ENCODE measurements at places on chromosomes 3 and 15.
A peak's percentile ranks its signal among the peaks of the same experiment; 100 is the strongest.

- DNase-seq, result no peak
Measured at GRCh38 chr3:138356730-138357405, 8.5 kb downstream of the MRAS start.

DNA sequence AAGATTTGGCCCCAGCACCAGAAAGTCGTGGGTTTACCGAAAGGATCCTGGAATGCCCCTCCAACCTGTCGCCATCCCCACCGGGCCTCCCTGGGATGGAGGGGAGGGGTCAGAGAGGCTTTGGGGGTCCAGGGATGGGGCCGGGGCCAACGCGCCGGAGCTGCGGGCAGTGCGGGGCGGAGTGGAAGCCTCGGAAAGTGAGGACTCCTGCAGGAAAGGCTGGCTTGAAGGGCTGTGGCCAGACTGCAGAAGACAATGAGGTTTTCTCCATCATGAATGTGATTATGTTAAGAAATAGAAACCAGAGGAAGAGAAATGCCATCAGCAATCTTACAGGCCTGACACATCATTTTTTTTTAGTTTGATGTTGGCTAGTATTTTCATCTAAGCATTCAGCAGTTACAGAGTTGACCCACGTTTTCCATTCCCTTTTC is 738 bp downstream of the YEATS2 start:
- DNase-seq, result peak; percentile 4

DNA sequence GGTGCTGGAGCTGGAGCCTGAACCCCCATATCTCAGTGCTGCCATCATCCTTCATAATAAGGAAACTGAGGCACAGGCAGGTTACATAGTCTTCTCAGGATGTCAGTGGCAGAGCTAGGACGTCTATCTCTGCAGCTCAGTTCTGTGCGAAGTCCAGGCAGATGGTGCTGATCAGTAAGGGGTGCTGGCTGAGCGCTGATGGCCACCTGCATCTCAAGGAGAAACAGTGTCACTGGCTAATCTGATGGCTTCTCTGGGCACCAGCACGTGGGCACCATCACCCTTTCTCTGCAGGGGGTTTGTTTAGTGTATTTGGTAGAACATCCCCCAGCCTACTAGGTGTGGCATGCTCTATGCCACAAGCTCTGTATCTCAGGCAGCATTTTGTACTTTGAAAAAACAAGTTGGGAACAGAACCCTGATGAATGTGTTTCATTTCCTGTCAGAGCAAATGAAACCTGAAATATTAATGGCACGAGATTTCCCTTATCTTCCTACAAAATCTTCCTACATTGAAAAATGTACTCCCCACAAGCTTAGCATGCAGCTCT is 35.1 kb downstream of the APBA2 start:
- DNase-seq, result no peak

GRCh38 chr15:26073430-26074333 is 210.6 kb upstream of the ATP10A start:
- DNase-seq, result no peak

DNA sequence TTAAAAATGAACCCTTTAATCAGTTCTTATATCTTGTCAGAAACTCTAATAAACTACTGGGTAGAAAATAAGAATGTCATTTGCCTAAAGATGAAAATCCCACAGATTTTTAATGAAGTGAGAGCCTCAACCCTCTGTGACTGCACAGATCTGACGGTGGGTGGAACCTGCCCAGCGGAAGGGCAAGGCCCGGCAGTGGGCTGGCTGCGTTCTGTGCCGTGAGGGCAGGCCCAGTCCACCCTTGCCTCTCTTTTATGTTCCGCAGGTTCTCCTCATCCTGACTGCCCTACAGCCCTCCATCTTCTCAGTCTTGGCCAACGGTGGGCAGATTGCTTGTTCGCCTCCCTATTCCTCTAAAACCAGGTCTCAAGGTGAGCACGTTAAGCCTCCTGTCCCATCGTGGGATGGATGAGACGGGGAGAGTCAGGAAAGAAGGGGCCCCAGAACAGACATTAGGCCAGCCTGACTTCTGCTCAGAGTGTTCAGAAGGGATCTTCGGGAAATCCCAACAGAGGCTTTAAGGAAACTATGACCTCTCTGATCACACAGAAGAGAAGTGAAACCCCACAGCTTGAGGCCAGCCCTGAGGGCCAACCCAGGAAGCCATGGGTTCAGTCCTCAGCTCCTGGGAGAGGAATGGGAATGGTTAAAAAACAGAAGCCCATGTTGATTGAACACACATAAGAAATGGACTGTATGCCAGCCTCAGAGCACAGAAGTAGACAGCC is 16.0 kb downstream of the SLC51A start:
- DNase-seq, result no peak

DNA sequence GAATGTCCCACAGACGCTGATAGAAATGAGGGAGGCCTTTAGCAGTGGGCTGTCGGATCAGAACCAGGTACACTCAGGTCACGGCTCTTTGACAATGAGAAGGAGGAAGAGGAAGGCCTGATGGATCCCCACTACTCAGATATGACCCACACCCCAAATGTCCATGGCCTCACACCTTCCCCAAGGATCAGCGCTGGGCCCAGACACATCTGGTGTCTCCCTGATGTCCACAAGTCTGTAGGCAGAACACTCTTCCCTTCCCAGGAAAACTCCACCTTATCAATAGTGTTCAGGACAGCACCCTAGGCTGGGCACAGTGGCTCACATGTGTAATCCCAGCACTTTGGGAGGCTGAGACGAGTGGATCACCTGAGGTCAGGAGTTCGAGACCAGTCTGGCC is 33.3 kb upstream of the SFMBT1 start:
- no peak for DNase-seq

DNA sequence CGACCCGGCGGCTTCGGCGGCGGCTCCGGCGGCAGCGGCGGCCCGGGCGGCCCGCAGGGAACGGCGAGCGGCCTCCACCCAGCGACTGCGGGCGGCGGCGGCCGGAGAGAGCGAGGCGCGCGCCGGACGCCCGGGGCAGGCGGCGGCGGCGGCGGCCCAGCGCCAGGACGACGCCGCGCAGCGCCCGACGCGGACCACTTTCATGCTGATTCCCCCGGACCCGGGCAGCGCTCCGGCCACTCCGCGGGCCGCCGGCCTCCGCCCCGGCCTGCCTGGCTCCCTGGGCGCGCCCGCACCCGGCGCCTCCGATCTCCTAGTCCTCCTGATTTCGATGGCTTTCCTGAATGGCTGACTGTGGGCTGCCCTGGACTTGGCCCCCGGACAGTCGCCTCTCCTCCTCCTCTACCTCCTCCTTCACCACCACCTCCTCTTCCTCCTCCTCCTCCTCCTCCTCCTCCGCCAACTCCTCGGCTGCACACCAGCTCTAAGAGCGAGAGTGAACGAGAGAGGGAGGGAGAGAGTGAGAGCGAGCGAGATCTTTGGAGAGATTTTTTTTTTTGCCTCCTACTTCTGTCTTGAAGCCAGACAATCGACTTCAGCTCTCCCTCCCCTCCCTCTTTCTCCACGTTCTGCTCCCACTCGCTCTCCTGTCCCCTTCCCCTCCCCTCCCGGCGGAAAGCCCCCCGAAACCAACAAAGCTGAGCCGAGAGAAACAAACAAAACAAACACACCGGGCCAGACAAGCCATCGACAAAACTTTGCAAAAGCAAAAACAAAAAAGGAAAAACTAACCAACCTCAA is 844 bp downstream of the NR2F2 start:
- DNase-seq, result no peak

GRCh38 chr3:125478326-125478725 is 41.7 kb downstream of the SNX4 start:
- no peak for DNase-seq

DNA sequence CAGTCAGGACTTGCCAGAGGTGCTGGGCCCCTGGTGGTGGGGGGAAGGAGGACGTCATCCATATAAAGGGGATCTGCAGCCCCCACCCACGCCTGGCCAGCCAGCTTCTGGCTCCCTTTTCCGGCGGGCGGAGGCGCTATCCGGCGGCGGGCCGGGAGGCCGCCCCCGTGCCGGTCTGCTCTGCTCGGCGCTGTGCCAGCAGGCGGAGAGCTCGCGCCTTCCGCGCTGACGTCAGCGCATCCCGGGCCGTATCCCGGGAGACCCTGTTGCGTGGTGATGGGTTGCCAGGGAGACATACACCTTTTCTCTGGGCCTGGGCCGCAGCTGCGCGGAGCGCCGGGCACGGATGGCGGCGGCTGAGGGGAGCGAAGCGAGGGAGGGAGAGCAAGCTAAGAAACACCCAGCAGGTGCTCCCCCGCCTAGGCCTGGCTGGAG is 1.1 kb downstream of the FAM131A start:
- no peak for DNase-seq

DNA sequence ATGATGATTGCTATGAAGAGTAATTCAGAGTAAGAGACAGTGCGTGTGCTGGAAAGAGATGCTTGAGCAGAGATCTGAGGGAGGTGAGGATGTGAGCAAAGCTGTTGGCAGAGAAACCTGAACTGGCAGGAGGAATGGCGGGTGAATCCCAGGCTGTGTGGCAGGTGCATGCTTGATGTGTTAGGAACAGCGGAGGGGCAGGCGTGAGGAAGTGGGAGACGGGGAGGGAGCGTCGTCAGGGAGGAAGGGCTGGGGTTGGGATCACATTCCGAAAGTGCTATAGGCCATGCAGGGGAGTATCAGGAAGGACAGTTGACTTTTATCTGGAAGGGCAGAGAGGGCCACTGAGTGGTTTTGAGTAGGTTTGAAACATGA is 8.6 kb downstream of the GABRA5 start:
- no peak for DNase-seq

GRCh38 chr3:139523718-139524117 is 15.8 kb downstream of the RBP1 start:
- no peak for DNase-seq

DNA sequence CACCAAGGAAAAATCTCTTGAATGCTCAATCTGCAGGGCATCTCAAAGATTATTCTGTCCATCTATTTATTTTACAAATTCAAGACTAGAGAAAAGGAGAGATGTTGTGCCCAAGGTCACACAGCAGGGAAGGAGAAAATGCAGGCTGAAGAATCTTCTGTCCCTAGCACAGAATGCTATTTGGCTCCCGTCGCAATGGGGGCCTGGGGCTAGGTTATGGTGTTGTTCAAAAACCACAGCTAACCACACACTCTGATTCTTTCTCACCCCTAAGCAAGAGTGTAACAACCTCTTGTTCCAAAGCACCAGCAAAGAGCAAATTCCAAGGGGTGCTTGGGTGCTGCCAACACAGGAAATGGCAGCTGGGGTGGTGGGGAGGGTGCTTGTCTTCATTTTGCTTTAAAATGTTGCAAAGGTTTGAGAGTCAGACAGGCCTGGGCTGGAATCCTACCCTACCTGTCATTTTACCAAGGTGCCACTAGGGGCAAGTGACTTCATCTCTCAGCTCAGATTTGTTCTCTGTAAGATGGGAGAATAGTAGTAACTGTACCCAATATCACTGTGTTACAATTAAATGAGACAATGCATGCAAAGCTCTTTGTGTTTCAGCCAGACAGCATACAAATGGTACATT is 112.5 kb downstream of the ADAMTS9 start:
- DNase-seq, result no peak

DNA sequence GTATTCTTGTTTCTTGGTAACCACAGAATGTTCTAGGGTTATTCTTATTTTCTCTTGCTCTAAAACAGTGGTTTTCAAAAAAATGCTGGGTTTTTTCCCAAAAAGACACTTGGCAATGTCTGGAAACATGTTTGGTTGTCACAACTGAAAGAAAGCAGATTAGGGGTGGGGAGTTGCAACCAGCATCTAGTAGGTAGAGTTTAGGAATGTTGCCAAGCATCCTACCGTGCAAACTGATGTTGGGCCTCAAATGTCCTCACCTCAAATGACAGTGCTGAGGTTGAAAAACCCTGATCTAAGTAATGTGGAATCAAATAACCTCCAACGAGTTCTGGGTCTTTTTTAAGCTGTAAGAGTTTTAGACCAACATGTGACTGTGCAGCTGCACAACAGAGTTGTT is 270.5 kb upstream of the STT3B start:
- no peak for DNase-seq

DNA sequence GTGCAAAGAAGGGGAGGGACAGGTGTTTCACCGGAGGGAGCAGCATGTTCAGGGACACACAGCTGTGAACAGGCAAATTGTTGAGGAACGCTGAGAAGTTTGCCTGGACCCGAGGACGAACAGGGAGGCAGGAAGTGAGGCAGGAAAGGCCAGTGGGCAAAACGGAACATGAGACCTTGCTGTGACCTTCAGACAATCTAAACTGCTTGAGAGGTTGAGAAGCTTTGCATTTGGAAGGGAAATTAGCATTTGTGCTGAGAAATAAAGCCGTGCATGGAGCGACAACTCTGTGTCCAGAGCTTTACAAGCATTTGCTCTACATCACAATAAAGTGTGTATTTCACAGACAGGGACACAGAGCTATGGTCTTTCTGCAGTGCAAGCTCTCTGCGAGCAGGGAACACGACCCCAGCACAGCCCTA is 47.9 kb downstream of the CDC25A start:
- DNase-seq, result no peak

DNA sequence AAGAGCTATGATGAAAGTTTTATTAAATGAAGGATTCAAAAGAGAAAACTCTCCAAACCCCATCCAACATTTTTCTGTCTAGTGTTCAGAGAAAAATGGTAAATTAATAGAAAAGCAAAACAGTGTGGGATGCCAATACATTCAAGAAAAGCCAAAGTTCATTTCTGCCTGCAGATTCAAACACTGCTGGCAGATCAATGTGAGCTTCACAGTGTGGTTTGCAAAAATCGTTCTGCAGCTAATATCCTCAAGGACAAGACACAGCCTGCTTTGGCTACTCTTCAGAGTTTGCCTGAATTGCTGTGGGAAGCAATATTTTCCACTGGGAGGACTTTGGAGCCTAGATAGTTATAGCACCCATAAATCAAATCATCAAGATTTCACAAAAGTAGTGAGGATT is 619.9 kb upstream of the SUCLG2 start:
- no peak for DNase-seq

- no peak for DNase-seq
Measured at GRCh38 chr3:42680806-42681205, 4.5 kb upstream of the KLHL40 start.

- no peak for DNase-seq
Measured at GRCh38 chr15:28914483-28915023, 28.8 kb downstream of the APBA2 start.

DNA sequence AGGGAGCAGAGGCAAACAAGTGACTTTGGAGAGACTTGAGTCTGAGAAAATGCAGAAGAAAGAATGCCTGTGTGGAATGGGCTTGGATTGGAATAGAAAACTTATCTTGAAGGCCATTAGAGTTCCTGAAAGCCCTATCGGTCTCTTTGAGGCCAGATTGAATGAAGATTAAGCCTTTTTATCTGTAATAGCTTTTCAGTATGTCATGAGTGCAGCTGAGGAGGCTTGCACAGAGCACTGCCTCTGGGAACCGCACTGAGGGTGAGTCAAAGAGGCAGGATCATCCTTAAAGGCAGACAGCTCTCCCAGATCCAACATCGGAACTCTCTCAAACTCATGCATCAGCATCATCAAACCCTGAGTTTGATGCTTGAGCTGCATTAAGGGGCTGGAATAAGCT is 515.2 kb downstream of the NTRK3 start:
- no peak for DNase-seq

GRCh38 chr15:70783610-70784022 is 20.3 kb upstream of the UACA start:
- DNase-seq, result no peak
